ENCODE measurements at places on chromosomes 7 and 10.

GRCh38 chr7:41328544-41328943 is 374.3 kb downstream of the INHBA start:
- no peaks in the 10 kb centered on the region for H3K27me3 ChIP-seq
- no peak overlapping the region for H3K4me3 ChIP-seq
- H3K4me1 ChIP-seq: no peaks in the 10 kb centered on the region
- no peaks in the 10 kb centered on the region for H3K36me3 ChIP-seq

- no peaks in the 10 kb centered on the region for H3K36me3 ChIP-seq
- no peak for DNase-seq
- no peaks in the 10 kb centered on the region for H3K27me3 ChIP-seq
- no peaks in the 10 kb centered on the region for H3K4me1 ChIP-seq
These were observed 10.9 kb downstream of the TMEM72 start for GRCh38 chr10:44922021-44922420.

GRCh38 chr7:54944179-54944578 is 74.6 kb upstream of the EGFR start:
- no peak overlapping the region for H3K4me3 ChIP-seq
- no peaks in the 10 kb centered on the region for H3K4me1 ChIP-seq
- H3K36me3 ChIP-seq: no peaks in the 10 kb centered on the region
- H3K27me3 ChIP-seq: peaks cover 4% of the 10 kb centered on the region
- no peak overlapping the region for H3K27ac ChIP-seq

- H3K36me3 ChIP-seq: no peaks in the 10 kb centered on the region
- no peak overlapping the region for H3K27ac ChIP-seq
- DNase-seq: no peak
These were observed 375.9 kb downstream of the BMPER start for GRCh38 chr7:34281260-34281659.

- H3K4me3 ChIP-seq: no peak overlapping the region
- H3K4me1 ChIP-seq: no peaks in the 10 kb centered on the region
- no peak overlapping the region for H3K27ac ChIP-seq
- no peaks in the 10 kb centered on the region for H3K27me3 ChIP-seq
- DNase-seq: no peak
These were observed 44.1 kb downstream of the RNF32 start for GRCh38 chr7:156684661-156685060.

- H3K4me3 ChIP-seq: no peak overlapping the region
- DNase-seq: no peak
- no peaks in the 10 kb centered on the region for H3K4me1 ChIP-seq
These were observed 372.4 kb upstream of the VWC2 start for GRCh38 chr7:49400891-49401550.

DNA sequence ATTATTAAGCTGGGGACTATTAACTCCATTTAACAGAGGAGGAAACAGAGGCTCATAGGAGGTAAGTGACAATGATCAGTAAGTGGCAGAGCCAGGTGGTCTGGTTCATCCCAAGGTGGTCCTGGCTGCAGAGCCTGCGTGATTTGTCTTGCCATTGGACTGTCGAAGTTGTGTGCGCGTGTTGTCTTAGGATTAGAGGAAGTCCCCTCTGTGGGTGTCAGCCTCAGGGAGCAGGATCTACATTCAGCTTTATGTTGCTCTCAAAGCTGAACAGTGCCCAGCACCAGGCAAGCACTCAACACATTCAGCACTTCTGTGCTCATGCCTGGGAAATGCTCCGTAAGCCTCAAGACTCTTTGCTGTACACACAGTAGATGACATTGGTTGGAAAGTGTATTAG is 139.5 kb downstream of the HERPUD2 start:
- no peak overlapping the region for H3K4me3 ChIP-seq
- H3K36me3 ChIP-seq: no peaks in the 10 kb centered on the region
- H3K27me3 ChIP-seq: peaks cover 4% of the 10 kb centered on the region

- H3K36me3 ChIP-seq: no peaks in the 10 kb centered on the region
- peaks cover 21% of the 10 kb centered on the region for H3K27me3 ChIP-seq
- H3K27ac ChIP-seq: no peak overlapping the region
- no peak overlapping the region for H3K4me3 ChIP-seq
- DNase-seq: no peak
These were observed 11.8 kb upstream of the SGPL1 start for GRCh38 chr10:70803775-70804420.

- peak overlapping the region; percentile 97 for H3K27ac ChIP-seq
- no peak for DNase-seq
- peak overlapping the region; percentile 38 for H3K4me3 ChIP-seq
- no peaks in the 10 kb centered on the region for H3K27me3 ChIP-seq
- peaks cover 15% of the 10 kb centered on the region for H3K36me3 ChIP-seq
These were observed 84.8 kb downstream of the ELMO1 start for GRCh38 chr7:37363536-37364491.

GRCh38 chr7:140476698-140477261 is 2.5 kb downstream of the MKRN1 start:
- peaks cover 12% of the 10 kb centered on the region for H3K36me3 ChIP-seq
- H3K27ac ChIP-seq: peak overlapping the region; percentile 90
- no peaks in the 10 kb centered on the region for H3K27me3 ChIP-seq
- DNase-seq: no peak
- H3K4me1 ChIP-seq: peaks cover 40% of the 10 kb centered on the region
- H3K4me3 ChIP-seq: peak overlapping the region; percentile 98

DNA sequence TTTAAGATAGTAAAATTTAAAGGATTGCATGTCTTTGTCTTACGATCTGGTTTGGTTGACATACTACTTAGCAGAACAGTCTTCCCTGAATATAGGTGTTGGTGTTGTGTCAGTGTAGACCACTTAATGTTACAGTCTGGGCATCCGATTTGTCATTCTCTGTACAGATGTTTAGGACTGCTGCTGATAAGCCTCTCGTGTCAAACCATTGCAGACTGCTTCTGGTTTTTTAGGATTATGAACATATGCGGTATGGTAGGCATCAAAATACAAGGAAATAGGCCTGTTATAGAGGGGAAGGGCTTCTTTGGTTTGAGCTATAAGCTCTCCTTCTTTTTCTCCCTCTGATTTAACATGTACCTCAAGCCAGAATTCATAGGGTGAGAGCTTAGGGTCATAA is 7.4 kb downstream of the CYP3A43 start:
- no peaks in the 10 kb centered on the region for H3K36me3 ChIP-seq
- H3K4me3 ChIP-seq: no peak overlapping the region
- peaks cover 15% of the 10 kb centered on the region for H3K4me1 ChIP-seq
- H3K27me3 ChIP-seq: no peaks in the 10 kb centered on the region
- DNase-seq: no peak
- H3K27ac ChIP-seq: no peak overlapping the region

DNA sequence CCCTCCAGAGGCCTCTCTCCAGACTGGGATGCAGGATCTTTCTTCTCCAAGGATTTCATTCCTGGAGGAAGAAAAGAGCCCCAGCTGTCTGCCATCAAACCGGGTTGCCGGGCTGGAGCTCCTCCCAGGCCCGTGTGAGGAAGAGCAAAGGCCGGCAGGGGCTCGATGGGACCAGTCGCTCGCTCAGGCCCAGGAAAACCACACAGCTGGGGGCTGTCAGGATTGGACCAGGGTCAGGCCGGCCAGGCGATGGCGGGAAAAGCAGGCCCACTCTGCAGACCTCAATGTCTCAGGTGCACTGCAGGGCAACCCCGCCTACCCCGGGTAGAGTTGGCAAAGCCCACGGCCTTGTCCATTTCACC is 98.1 kb upstream of the DNAAF5 start:
- DNase-seq: no peak
- H3K4me1 ChIP-seq: peaks cover 8% of the 10 kb centered on the region
- peaks cover 29% of the 10 kb centered on the region for H3K36me3 ChIP-seq
- H3K27ac ChIP-seq: no peak overlapping the region
- H3K27me3 ChIP-seq: no peaks in the 10 kb centered on the region

DNA sequence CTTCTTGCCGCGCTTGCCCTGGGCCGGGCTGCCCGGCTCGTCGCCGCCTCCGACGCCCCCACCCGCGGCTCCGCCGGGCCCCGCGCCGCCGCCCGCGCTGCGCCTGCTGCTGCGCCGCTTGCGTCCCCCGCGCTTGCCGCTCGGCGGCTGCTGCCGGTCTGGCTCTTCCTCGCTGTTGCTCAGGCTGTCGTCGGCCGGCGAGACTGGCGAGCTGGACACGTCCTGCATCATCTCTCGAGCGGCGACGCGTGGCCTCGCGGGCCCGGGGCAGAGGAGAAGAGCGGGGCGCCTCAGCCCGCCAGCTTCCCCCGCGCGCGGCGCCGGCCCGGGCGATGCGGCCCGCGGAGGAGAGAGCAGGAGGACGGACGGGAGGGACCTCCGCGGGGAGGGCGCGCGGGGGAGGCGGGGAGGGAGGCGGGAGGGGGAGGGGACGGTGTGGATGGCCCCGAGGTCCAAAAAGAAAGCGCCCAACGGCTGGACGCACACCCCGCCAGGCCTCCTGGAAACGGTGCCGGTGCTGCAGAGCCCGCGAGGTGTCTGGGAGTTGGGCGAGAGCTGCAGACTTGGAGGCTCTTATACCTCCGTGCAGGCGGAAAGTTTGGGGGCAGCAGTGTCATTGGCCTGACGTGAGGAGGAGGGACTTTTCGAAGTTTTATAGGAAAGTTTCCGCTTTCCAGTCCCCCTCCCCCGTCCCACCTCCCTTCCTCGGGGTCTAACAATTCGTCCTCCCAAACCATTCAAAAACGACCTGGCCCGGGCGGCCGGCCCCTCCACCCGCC is at the start of gene TWIST1:
TWIST1 (minus strand) TSS at position 546 of the 779 bp plus-strand sequence; CDS start at position 231, 315 bp downstream.
- no peaks in the 10 kb centered on the region for H3K36me3 ChIP-seq
- peaks cover 3% of the 10 kb centered on the region for H3K4me1 ChIP-seq
- no peak within 1 kb of the TSS for H3K27ac ChIP-seq

- H3K27me3 ChIP-seq: no peaks in the 10 kb centered on the region
- H3K36me3 ChIP-seq: no peaks in the 10 kb centered on the region
- peaks cover 7% of the 10 kb centered on the region for H3K4me1 ChIP-seq
- no peak overlapping the region for H3K27ac ChIP-seq
- no peak overlapping the region for H3K4me3 ChIP-seq
These were observed 150.2 kb upstream of the CACNA2D1 start for GRCh38 chr7:82593780-82594179.

GRCh38 chr10:132847416-132847777 is 61.5 kb upstream of the NKX6-2 start:
- H3K27me3 ChIP-seq: peaks cover 17% of the 10 kb centered on the region
- no peak overlapping the region for H3K27ac ChIP-seq
- peak; percentile 22 for DNase-seq
- H3K4me3 ChIP-seq: peak overlapping the region; percentile 57

DNA sequence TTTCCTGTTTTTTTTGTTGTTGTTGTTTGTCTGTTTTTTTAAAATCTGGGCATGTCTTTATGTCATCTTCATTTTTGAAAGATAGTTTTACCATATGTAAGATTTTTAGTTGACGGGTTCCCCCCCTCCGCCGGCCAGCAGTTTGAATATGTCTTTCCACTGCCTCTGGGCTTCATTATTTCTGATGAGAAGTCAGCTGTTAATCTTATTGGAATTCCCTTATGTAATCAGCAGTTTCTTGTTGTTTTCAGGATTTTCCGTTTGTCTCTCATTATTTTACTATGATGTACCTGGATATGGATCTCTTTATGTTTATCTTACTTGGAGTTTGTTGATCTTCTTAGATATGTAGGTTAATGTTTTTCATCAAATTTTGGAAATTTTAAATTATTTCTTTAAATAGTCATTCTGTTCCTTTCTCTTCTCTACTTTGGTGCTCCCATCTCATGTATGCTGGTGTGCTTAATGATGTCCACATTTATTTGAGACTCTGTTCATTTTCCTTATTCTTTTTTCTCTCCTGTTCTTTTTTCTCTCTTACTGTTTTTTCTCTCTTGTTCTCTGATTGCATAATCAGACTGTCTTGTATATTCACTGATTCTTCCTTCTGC is 9.7 kb downstream of the EXOC6 start:
- H3K27ac ChIP-seq: no peak overlapping the region
- peaks cover 18% of the 10 kb centered on the region for H3K36me3 ChIP-seq
- H3K4me1 ChIP-seq: peaks cover 22% of the 10 kb centered on the region

GRCh38 chr7:75813781-75814236 is at the start of gene CCL24:
Gene CCL24 (minus strand): TSS chr7:75813806. CDS start chr7:75813715, 91 bp downstream.
- H3K27ac ChIP-seq: no peak within 1 kb of the TSS
- H3K4me3 ChIP-seq: no peak within 1 kb of the TSS
- peaks cover 10% of the 10 kb centered on the region for H3K27me3 ChIP-seq
- no peak for DNase-seq

GRCh38 chr7:65967361-65968155 is 14.5 kb downstream of the GUSB start:
- no peaks in the 10 kb centered on the region for H3K27me3 ChIP-seq
- peak; percentile 13 for DNase-seq
- no peaks in the 10 kb centered on the region for H3K4me1 ChIP-seq
- H3K36me3 ChIP-seq: peaks cover 94% of the 10 kb centered on the region
- no peak overlapping the region for H3K4me3 ChIP-seq
- H3K27ac ChIP-seq: peak overlapping the region; percentile 79

GRCh38 chr7:88009651-88010050 is 75.6 kb downstream of the ADAM22 start:
- no peak overlapping the region for H3K27ac ChIP-seq
- H3K4me1 ChIP-seq: no peaks in the 10 kb centered on the region
- H3K4me3 ChIP-seq: no peak overlapping the region
- no peak for DNase-seq
- H3K36me3 ChIP-seq: no peaks in the 10 kb centered on the region

GRCh38 chr10:56258378-56258777 is 102.7 kb downstream of the ZWINT start:
- H3K27ac ChIP-seq: no peak overlapping the region
- H3K36me3 ChIP-seq: no peaks in the 10 kb centered on the region
- H3K4me3 ChIP-seq: no peak overlapping the region
- no peaks in the 10 kb centered on the region for H3K27me3 ChIP-seq
- no peaks in the 10 kb centered on the region for H3K4me1 ChIP-seq

DNA sequence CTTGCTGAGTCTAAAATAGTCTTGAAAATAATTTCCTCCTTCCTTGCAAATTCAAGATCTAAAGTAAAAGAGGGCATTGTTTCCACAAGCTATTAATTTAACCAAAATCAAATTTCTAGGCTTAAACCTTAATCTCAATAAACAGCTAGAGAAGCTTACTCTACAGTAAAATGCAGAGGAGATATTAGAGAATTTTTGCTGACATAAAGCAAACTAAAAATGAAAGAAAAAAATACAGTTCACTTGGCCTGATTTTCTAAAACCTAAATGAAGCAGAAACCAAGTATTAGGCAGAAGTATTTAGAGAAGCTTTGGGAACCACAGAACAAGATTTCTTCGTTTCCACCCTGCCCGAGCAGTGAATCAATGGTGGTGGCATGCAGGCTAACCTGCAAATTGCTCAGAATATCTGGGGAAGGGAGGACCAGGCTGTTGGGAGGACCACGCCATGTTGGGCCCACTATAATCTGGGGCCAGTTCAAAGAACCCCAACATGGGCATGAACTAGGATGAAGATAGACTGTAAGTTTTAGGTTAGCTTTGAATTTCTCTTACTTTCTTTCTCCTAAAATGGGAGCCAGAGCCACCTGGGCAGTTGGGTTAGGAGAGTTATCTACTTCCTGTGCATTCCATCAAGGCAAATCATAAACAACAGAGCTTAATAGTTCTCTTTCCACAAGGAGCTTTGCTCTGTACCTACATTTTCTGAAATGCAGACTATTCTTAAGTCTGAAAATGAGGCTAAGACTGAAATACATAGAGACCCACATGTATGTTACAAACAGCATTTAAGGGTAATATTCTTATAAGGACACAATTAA is 4.1 kb downstream of the LAMB1 start:
- no peak overlapping the region for H3K4me3 ChIP-seq
- H3K4me1 ChIP-seq: peaks cover 17% of the 10 kb centered on the region
- H3K36me3 ChIP-seq: no peaks in the 10 kb centered on the region
- DNase-seq: no peak
- H3K27ac ChIP-seq: no peak overlapping the region

Data from activated T-cell treated with anti-CD3 and anti-CD28 coated beads, Interleukin-2, amount 50 U/mL, for 24 hours (primary cell).